ENCODE measurements at places on chromosomes 1 and 21. TPM values are rescaled to one million over a fixed set of nuclear protein-coding genes. Genes with fewer than 3 reads are reported as not detected.

DNA sequence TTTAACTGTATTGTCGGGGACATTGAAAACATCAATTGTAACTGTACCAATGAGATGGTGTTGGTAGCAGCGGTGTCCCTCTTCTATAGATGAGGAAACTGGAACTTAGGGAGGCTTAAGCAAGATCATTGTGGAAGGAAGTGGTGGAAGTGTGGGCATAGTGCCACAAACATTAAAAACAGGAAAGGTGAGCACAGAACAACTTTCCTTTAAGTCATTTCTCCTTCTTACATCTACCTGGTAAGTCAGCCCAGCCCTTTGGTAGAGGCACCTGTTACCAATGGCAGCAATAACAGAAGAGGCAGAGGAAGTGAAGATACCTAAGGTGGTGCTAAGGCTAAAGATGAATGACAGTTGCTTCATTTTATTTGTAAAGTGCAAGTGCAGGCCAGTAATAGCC lies 12.0 kb upstream of the CTSS start:
- no peaks in the 10 kb centered on the region for H3K4me1 ChIP-seq
- DNase-seq, result no peak
- H3K27ac ChIP-seq, result no peak overlapping the region
- no peaks in the 10 kb centered on the region for H3K27me3 ChIP-seq

SPAG17 gene
- 0.18 TPM for total RNA-seq

RABIF gene
- total RNA-seq, result 10.5 TPM

ZP4 gene
- total RNA-seq, result not detected

GRCh38 chr1:150516050-150516591 lies 569 bp downstream of the FALEC start:
- H3K4me1 ChIP-seq, result peaks cover 7% of the 10 kb centered on the region
- no peak for DNase-seq
- H3K36me3 ChIP-seq, result no peaks in the 10 kb centered on the region
- 0 out of 2 replicates have a peak overlapping the region, but pooled peaks have one; percentile 34 for H3K27ac ChIP-seq

DNA sequence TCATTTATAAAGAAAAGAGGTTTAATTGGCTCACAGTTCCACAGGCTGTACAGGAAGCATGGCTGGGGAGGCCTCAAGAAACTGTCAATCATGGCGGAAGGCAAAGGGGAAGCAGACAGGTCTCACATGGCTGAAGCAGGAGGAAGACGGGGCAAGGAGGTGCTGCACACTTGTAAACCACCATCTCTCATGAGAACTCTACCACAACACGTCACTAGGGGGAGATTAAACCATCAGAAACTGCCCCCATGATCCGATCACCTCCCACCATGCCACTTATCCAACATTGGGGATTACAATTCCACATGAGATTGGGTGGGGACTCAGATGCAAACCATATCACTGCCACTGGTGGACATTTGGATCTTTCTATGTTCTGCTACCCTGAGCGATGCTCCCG lies 351.4 kb downstream of the NPHP4 start:
- H3K27me3 ChIP-seq, result peaks cover 24% of the 10 kb centered on the region
- H3K36me3 ChIP-seq, result no peaks in the 10 kb centered on the region
- DNase-seq, result no peak
- H3K4me3 ChIP-seq, result no peak overlapping the region

DNA sequence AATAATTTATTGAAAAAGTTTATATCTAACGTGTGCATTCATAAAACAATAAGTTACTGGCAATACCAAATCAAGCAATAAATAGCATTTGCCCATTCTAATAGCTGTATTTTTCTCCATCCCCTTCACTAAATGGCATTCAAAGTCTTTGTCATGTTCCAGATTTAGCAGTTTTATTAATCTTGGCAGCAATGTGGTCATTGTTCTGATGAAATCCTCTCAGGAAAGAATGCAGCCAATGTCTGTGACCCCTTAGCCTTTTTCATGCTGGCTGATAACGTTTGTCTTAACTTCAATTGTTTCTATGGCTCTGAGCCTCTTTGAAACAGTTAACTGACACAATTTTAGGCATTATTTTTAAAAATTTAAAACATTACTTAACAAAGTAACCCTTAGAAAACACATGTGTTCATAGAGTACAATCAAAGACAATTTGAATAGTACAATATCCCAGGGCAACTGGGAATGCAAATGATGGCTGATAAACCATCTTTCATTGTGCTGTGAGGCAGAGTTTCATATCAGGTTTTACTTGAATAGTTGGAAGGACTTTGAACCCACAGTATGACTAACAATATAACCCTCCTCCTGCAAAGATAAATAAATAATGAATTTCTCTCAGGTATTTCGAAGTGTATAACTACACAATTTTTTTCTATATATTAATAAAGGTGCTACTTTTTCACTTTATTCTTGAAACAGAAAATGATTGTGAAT lies 217.5 kb downstream of the LRRIQ3 start:
- no peaks in the 10 kb centered on the region for H3K27me3 ChIP-seq
- no peak for DNase-seq
- no peaks in the 10 kb centered on the region for H3K36me3 ChIP-seq
- H3K4me1 ChIP-seq, result no peaks in the 10 kb centered on the region
- no peak overlapping the region for H3K27ac ChIP-seq

- H3K4me1 ChIP-seq, result no peaks in the 10 kb centered on the region
- H3K27me3 ChIP-seq, result no peaks in the 10 kb centered on the region
- H3K4me3 ChIP-seq, result no peak overlapping the region
These were observed 15.8 kb downstream of the SCYL3 start for GRCh38 chr1:169877800-169878491.

GRCh38 chr21:25895565-25896205 lies 160.9 kb downstream of the GABPA start:
- H3K4me1 ChIP-seq, result no peaks in the 10 kb centered on the region
- H3K27me3 ChIP-seq, result no peaks in the 10 kb centered on the region
- no peak overlapping the region for H3K4me3 ChIP-seq

DNA sequence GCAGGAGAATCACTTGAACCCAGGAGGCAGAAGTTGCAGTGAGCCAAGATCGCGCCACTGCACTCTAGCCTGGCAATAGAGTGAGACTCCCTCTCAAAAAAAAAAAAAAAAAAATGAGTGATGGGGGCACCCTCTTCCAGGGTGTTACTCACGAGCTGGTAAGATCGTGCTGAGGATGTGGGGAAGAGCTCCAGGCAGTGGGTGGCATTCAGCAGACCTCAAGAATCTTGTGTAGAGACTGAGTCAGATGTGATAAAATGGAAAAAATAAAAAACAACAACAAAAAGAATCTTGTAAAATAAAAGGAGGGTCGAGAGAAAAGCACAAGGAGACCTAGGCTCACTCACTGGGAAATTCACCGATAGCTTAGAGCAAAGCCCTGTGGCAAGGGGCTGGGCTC lies 38.5 kb downstream of the EPHA2 start:
- peaks cover 27% of the 10 kb centered on the region for H3K4me1 ChIP-seq
- no peak overlapping the region for H3K27ac ChIP-seq
- no peaks in the 10 kb centered on the region for H3K27me3 ChIP-seq
- DNase-seq, result no peak
- H3K36me3 ChIP-seq, result no peaks in the 10 kb centered on the region

MYOC gene
- total RNA-seq, result not detected

GRCh38 chr21:44982558-44983250 lies 42.9 kb downstream of the SLX9 start:
- peaks cover 33% of the 10 kb centered on the region for H3K4me1 ChIP-seq
- peak; percentile 73 for DNase-seq
- no peaks in the 10 kb centered on the region for H3K36me3 ChIP-seq
- H3K27ac ChIP-seq, result peak overlapping the region; percentile 4
- no peak overlapping the region for H3K4me3 ChIP-seq
- H3K27me3 ChIP-seq, result no peaks in the 10 kb centered on the region

- H3K36me3 ChIP-seq, result no peaks in the 10 kb centered on the region
- H3K4me3 ChIP-seq, result no peak overlapping the region
- peaks cover 25% of the 10 kb centered on the region for H3K27me3 ChIP-seq
- peaks cover 13% of the 10 kb centered on the region for H3K4me1 ChIP-seq
- H3K27ac ChIP-seq, result no peak overlapping the region
- DNase-seq, result no peak
These were observed 4.8 kb downstream of the KISS1 start for GRCh38 chr1:204191456-204191855.

AMY2A gene
- total RNA-seq, result not detected

LRRC71 gene
- not detected for total RNA-seq

DNA sequence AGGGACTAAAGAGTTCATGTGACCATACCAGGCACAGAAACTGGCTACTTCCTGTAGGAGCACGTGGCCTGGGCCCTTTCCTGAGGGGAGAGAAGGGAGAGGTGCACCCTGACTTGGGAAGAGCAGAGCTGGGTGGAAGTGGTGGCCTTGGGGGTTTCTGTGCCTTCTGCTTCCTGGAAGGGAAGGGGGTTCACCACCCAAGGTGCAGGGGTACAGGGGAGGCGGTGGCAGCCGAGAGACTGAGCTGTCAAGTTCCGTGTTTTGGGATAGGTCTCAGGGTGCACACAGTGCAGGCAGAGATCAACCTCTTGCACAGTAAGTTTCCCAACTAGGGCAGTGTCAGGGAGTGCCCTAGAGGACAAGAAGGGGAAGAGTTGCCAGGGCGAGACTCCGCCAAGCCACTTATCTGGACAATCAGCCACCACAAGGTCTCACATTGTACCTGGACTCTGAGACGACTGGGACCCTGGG lies 10.1 kb downstream of the HECTD3 start:
- H3K4me3 ChIP-seq, result no peak overlapping the region
- H3K27ac ChIP-seq, result no peak overlapping the region
- H3K36me3 ChIP-seq, result peaks cover 19% of the 10 kb centered on the region
- no peaks in the 10 kb centered on the region for H3K4me1 ChIP-seq
- DNase-seq, result no peak

DNA sequence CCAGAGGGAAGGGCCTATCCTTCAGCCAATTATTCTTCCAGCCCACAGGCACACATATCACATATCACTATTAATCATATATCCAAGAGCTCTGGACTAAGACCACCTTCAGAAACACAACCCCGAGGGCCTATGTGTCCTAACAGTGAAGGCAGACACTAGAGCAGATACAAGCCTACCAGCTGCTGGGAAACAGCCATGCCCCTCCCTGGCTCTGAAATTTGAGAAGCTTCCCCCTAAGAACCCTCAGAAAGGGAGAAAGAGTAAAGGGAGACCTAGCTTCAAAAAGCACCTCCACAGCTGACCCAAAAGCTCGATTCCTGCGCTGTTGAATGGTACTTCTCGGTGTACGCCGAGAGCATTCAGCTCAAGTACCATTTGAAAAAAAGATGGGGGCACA lies 17.4 kb downstream of the CNN3 start:
- H3K4me1 ChIP-seq, result peaks cover 13% of the 10 kb centered on the region
- no peak overlapping the region for H3K4me3 ChIP-seq
- DNase-seq, result peak; percentile 86
- H3K36me3 ChIP-seq, result peaks cover 62% of the 10 kb centered on the region

CA6 gene
- total RNA-seq, result not detected

WDR64 gene
- not detected for total RNA-seq

DENND4B gene
- 18.9 TPM for total RNA-seq

DNA sequence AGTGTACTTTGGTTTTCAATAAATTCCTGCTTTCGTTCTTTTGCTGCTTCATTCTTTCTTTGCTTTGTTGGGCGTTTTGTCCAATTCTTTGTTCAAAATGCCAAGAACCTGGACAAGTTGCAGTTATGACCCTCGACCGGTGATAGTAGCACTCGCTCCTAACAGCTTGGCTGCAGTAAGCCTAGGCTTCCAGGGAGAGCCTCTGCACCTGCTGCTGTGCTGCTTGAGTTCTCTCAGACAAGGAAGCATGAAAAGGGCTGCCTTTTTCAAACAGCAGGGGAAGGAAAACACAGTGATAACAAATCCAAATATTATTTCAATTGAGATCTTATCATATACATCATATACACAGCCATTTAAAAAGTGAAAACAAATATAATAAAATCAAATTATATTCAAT lies 12.8 kb upstream of the RIPK4 start:
- no peaks in the 10 kb centered on the region for H3K4me1 ChIP-seq
- no peak for DNase-seq
- no peak overlapping the region for H3K4me3 ChIP-seq

GRCh38 chr21:46055863-46056281 lies 42.0 kb upstream of the COL6A2 start:
- no peaks in the 10 kb centered on the region for H3K36me3 ChIP-seq
- no peak for DNase-seq

KIF1B gene
- 54.8 TPM for total RNA-seq

DNA sequence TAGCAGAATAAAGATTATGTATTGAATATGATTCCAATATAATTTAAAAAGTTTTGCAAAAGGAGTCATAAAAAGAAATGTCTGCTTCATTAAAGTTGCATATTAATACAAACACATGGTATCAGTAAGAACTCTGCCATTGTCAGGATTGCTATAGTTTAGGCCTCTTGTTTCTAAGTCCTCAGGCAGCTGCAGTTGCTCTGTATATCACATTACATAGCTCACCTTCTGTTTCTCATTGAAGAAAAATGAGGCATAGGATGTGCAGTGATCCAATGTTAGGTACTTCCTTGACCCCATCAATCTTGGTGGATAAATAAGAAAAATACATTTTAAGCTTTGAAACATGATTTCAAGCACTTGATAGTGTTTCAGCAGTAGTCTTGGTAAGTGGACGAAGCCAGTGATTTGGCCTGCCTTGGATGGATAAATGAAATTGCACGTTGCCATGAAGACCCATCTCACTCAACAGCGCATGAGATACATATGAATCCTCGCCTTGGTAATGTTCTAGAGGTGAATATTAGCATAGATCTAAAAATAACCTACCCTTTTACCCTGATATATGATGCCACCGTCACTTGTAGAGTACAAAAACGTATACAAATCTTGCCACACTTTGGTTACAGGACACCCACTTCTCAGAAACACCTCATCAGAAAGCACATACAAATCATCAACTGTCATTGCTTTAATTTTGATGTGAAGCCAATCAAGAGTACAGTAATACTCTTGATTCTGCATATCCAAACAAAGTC lies 25.3 kb downstream of the ZFYVE9 start:
- DNase-seq, result no peak
- H3K27me3 ChIP-seq, result no peaks in the 10 kb centered on the region
- no peak overlapping the region for H3K27ac ChIP-seq
- no peak overlapping the region for H3K4me3 ChIP-seq
- H3K36me3 ChIP-seq, result no peaks in the 10 kb centered on the region
- H3K4me1 ChIP-seq, result no peaks in the 10 kb centered on the region

DNA sequence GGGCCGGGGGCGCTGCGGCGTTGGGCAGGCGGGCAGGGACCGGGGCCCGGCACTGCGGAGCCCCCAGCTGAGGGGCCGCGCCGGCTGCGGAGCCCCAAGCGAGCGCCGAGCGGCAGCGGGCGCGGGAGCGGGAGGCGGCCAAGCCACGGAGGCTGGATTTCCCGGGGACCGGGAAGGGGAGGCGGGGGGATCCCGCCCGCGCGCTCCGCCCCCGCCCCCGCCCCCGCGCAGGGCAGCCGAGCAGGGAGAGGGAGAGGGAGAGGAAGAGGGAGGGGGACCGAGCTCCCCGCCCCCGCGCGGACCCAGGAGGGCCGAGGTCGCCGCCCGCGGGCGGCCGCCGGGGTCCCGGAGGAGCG lies at the start of gene DLGAP3:
Gene DLGAP3 (minus strand): TSS at position 154 of the 356 bp plus-strand sequence. CDS start 24,267 bp downstream, outside the sequence.
- peak within 1 kb of the TSS; percentile 62 for H3K4me3 ChIP-seq
- no peaks in the 10 kb centered on the region for H3K36me3 ChIP-seq

DNA sequence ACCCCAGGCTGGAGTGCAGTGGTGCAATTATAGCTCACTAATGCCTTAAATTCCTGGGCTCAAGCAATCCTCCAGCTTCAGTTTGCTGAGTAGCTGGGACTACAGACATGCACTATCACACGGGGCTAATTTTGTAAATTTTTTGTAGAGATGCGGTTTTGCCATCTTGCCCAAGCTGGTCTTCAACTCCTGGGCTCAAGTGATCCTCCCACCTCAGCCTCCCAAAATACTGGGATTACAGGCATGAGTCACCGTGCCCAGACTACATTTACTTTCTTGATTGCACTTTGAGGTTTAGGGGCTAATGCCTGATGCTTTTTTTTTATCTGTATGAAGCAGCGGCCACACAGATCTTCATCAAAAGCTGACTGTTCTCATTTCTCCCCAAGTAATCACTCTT lies 124.6 kb downstream of the KIF26B start:
- H3K4me3 ChIP-seq, result no peak overlapping the region
- H3K36me3 ChIP-seq, result no peaks in the 10 kb centered on the region
- no peaks in the 10 kb centered on the region for H3K27me3 ChIP-seq
- H3K4me1 ChIP-seq, result peaks cover 12% of the 10 kb centered on the region
- H3K27ac ChIP-seq, result no peak overlapping the region
- no peak for DNase-seq

Data from SJCRH30 (cell line).